ENCODE measurements at places on chromosomes 2 and 18.

- no peak for DNase-seq
Observed at GRCh38 chr2:194946826-194947225, 710.2 kb upstream of the SLC39A10 start.

GRCh38 chr2:209933499-209934483 is 68.6 kb upstream of the RPE start:
- DNase-seq = no peak

- no peak for DNase-seq
Observed at GRCh38 chr18:23069481-23069880, 65.8 kb upstream of the CABLES1 start.

- DNase-seq = no peak
Observed at GRCh38 chr18:27956001-27956640, 220.8 kb downstream of the CDH2 start.

GRCh38 chr2:156652691-156653090 is 216.5 kb downstream of the GPD2 start:
- DNase-seq = no peak

DNA sequence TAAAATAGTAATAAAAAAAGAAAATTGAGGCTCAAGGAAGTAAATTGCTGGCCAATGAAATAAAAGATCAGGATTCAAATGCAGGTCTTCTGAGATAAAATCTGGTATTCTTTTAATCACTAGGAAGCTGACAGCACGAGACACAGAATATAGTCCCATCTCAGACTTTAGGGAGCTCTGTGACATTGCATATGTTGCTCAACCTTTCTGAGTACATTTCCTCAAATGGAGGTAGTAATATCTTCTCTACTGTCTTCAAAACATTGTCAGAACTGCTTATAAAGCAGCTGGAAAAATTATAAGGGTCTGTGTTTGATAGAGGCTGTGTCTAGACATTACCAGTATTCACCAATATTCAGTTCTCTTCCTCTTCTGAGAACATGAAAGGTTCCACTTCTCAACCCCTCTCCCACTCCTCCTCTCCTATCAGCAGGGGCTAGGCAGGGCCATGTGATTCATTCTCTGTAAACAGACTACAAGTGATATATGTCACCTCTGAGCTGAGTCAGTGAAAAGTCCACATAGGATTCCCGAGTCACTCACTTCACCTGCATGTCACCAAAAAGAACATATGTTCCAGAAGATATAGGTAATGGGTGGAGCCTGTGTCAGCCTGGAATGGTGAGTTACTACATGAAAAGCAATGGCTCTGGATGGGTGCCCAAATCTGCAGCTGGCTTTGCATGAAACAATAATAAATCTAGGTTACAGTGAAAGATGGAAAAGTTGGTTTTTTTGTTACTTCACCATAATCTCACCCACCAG is 7.1 kb downstream of the KCNE4 start:
- no peak for DNase-seq

- DNase-seq = no peak
Observed at GRCh38 chr2:145273840-145274239, 753.9 kb upstream of the ZEB2 start.

- DNase-seq = no peak
Observed at GRCh38 chr18:78799382-78800089, 180.1 kb upstream of the SALL3 start.

DNA sequence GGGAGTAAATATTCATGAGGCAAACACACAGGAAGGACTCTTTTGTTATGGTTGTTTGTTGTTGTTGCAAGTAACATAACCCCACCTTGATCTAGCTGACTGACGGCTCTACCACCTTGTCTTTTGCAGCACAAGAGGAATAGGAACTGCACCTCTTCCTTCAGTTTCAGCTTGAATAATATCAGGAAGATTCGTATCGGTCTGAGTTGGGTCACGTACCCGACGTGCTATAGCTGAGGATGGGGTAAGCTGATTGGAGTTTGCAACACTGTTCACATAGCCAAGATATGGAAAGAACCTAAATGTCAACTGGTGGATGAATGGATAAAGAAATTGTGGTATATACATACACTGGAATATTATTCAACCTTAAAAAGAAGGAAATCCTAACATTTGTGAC is 14.5 kb upstream of the IL1RN start:
- no peak for DNase-seq

GRCh38 chr2:61432990-61433389 is 37.9 kb downstream of the USP34 start:
- no peak for DNase-seq

DNA sequence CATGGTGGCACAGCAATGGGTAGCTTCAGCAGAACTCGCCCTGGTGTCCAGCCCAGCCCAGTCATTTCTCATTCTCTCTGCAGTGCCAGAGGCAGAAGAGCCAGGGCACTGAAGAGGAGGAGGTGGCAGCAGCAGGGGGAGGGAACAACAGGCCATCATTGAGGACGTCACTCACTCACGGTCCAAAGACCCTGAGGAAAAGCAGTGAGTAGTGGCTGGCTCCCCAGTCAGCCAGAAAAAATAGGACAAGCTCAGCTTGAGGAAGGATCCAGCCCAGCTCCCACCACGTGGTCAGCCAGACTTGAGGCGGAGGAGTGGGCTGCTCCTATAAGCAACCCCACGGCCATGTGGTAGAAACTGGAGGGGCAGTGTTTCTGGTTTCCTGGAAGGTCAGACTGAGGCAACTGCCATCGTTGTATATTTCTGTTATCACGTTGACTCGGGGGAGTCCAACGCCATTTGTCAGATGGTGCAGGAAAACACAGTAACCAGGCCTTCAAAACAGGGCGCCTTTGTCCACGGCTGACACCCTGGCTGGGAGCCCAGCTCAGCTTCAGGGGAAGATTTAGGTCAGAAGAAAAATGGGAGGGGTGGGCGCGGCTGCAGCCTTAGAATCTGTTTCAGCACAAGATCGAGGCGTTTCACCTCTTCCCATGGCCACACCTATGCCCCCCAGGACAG is 19.0 kb upstream of the TMEM247 start:
- peak; percentile 80 for DNase-seq

GRCh38 chr2:126220331-126220730 is 435.6 kb upstream of the GYPC start:
- DNase-seq = no peak

- no peak for DNase-seq
Observed at GRCh38 chr2:45605116-45605515, 6.0 kb downstream of the SRBD1 start.

Measured in left ventricle myocardium superior (tissue), 1 donor.